T-helper 9 cell (primary cell): ENCODE measurements at places on chromosomes 11 and 22.

DNA sequence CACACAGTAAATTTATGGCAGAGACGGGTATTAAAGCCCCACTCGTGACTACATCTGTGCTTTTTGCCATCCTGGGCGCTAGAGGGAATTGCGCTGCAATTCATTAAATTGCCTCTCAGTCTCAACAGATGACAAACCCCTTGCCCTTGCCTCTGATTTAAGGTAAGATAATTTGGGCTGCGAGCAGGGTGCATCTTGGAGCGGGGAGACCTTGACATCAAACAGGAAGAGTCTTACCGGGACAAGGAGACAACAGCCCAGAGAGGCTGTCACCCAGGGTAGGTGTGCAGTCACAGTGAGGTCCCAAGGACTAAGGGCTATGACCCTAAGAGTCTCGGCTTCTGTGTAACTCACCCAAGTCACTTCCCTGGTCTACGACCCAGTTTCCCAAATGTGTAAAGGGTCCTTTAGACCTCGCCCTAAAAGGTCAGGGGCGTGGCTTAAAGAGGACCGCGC, 449 bp upstream of the TOM1 start:
- DNase-seq, result no peak

DNA sequence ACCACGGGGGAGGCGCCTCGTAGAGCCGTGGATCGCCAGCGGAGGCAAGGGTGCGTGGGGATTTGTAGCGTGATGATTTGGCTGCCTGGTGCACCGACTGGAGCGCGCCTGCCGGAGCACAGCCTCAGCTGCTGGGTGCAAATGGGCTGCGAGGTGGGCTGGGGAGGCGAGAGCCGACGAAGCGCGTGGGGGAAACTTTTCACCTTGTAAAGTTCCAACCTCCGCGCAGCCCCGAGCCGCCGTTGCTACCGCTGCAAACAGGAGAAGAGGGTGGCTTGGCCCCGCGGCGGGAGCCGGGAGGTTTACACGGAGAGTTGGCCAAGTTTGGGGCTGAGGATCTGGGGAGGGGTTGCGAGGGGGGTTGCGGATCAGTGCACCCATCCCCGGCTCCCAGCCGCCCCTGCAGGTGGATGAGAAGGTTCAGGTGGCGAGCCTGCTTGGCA, 528 bp downstream of the FAT3 start:
- DNase-seq, result no peak

DNA sequence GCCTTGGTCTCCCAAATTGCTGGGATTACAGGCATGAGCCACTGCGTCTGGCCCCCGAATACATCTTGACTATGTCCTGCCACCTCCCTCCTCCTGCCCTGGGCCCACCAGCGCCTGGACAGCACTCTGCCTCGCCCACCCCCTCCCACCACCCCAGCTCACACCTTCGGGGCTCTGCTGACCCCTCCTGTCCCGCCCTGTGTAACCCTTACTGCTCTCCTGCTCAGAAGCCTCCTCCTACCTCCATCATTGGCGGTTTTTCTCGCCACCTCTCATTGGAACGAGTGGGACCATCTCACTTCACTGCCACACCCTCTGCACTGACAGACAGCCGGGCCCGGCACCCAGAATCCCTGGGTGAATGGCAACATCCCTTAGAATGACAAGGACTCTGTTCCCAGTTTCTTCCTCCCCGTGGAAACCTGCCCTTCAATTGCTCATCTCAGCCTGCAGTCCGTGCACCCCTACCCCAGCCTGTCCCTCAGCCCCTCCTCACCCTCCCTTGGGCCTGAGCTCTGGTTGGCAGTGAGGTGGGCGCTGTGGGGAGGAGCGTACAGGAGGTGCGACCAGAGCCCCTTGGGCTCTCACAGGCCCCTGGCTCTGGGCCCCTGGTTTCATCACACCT, 32.2 kb downstream of the LRRC74B start:
- DNase-seq, result no peak

DNA sequence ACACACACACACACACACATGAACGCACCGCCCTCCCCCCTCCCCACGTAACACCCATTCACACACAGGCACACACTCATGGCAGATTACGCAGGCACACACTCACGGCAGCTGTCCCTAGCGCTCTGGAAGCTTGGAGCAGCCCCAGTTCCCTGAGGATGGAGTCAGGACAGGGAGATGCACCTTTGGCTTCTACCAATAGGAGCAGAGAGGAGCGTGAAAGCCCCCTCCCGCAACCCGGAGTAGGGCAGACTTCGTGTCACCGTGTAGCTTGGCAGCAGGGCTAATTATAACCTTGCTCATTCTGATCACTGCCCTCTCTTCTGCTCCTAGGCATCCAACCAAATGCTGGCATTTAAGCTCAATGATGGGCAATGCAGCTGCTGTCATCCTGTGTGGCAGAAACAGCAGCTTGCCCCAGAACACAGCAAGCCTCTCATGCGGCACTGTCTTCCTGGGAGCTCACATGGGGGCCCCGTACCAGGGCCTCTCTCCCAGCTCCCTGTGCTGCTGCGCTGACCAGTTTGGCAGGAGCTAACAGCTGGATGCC, 31.9 kb downstream of the ANKK1 start:
- DNase-seq, result no peak

GRCh38 chr11:134517621-134518293, 105.7 kb upstream of the B3GAT1 start:
- no peak for DNase-seq

GRCh38 chr11:63969461-63969860, 5.0 kb upstream of the COX8A start:
- no peak for DNase-seq

DNA sequence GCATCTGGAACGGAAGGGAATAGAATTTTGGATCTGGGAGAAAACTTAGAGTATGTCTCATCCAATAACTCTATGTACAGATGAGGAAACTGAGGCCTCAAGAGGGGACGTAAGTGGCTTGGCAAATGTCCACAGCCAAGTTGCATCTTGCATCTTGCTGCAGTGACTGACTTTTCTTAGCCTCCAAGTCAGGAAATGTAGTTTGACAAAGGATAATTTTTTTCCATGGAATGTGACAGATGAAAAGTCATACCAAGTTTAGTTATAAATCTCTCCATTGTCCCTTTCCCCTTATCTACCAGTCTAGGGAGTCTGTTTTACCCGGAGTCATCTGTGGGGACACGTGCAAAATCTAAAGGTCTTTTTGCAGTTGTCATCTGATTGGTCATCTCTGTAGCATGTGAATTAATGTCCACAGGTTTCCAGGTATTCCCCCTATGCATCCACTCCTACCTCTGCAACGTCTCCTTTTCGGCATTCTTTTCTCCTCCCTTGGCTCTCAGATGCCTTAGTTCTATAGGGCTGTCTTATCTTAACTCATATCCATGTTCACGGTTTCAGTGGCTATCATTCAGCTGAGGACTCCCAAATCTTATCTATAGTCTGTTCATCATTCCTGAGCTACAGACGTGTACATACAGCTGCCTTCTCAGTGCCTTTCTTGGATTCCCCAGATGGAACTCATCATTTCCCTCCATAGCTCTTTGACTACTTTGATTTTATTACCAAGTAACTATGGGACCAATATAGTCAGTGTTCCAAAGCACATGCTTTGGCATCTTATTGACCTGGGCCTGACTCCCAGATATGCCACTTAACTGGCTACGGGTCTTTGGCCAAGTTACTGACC, 139.5 kb upstream of the TIMP3 start:
- DNase-seq, result no peak

DNA sequence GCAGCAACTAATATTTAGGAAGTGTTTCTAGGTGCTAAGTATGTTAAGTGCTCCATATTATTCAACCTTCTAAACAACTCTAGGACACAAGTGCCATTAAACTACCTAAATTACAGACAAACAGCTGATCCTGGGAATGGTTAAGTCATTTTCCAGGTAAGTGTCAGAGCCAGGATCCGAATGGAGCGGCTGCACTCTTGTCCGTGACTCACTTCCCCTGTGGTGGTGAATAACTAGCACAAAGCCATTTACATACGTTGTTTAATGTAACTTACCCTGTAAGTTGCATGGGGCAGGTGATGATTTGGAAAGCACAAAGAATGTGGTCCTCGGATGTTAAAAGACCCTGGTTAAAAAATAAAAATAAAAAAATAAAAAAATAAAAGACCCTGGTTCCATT, 8.8 kb upstream of the PRG2 start:
- DNase-seq, result no peak

GRCh38 chr11:34898474-34898873, 17.7 kb downstream of the APIP start:
- no peak for DNase-seq

GRCh38 chr11:126585774-126586491, 230.4 kb downstream of the ST3GAL4 start:
- DNase-seq, result no peak

GRCh38 chr11:8309862-8310261, 46.2 kb upstream of the LMO1 start:
- DNase-seq, result no peak

DNA sequence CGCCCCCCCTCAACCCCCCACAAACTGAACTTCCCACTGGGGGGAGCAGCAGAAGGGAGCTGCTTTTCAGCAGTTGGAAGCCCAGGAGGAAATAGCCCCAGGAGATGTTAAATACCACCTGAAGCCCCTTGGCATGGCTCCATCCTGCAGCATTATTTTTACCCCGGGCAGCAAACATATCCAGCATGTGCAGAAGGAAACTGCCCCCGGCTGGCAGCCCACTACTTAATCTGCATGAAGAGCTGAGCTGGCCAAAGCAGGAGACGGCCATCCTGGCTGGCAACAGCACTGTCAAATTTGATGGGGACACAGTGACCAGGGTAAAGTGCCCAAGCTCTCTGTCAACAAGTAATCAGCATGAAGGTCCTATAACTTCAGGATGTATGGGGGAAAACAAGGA, 32.0 kb downstream of the BUD13 start:
- DNase-seq, result no peak

GRCh38 chr11:45024846-45025588, 74.3 kb upstream of the TP53I11 start:
- DNase-seq, result no peak

DNA sequence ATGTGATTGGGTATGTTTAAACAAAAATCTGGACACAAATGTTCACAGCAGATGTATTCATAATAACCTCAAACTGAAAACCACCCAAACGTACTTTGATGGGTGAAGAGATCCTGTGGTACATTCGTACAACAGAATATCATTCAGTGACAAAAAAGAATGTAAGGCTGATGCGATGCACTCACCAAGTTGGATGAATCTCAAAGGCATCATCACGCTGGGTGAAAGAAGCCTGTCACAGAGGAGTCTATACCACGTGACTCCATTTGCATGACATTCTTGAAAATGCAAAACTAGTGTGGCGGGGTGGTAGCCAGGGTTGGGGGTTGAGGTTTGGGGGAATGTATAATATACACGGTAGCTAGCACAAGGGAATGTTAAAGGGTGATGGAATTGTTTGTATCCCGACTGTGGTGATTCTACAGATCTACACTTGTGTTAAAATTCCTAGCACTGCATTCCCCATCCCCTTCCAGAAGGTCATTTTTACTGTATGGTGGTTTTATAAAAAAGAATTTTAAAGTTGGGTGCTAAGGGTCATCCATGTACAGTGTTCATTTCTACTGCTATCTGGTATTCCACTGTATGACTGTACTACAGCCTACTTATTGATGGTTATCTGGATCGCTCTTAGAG, 35.0 kb upstream of the SLC25A1 start:
- DNase-seq, result no peak

DNA sequence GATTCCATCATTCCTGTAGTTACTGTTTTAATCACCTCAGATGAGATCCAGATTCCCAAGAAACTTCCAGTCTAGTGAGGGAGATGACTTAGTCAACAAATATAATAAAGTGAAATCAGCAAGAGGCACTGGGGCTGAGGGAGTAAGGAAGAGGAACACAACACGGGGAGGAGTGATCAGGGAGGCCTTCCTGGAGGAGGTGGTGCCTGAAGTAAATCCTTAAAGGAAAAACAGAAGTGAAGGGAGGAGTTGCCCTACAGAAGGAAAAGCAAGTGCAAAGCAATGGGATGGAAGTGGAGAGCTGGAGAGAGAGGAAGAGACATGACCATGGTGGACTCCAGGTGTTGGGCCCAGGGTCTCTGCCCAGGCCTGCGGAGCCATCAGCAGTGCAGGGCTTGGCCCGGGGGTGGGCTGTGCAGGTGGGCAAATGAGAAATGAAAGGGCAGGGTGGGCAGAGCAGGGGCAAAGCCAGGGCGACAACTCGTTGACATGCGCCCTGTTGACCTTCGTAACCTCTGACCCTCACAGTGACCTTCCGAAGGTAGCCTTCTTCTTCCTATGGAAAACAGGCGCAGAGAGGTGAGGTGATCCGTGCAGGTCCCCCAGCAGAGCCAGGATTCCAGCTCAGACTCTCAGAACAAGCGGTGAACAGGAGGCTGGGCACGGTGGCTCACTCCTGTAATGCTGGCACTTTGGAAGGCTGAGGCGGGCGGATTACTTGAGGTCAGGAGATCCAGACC, 12.1 kb upstream of the PPARA start:
- no peak for DNase-seq

DNA sequence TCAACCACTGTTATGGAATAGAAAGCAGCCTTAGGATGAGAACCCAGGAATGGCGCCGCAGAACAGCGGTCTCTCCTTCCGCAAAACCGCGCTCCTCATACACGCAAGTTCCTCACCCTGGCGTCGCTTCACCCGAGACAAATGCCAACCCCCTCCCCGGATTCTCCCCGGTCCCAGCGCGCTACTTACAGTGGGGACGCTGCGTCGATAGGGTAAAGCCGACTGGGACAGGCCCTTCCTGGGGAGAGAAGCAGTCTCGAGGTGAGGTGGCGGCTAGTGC, 287 bp downstream of the RPS13 start:
- DNase-seq, result no peak

DNA sequence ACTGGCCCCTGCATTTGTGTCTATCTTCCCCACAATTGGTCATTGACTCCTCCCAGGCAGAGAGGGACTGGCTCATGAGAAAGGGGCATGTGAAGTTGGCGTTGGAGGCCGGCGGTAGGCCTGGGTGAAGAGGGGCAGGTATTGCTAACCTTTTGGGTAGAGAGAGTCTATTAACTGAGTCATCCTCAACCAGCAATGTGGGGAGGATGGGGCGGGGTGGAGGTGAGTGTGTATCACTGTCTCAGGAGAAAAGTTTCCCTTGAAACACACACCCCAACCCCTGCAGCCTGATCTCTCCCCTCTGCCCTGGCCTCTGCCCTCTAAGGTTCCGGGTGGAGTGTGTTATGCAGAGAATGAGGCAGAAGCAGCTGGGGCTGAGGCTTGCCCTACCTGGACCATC, 60.1 kb upstream of the PHF21B start:
- DNase-seq, result no peak

GRCh38 chr11:57566905-57567514, 462 bp downstream of the UBE2L6 start:
- DNase-seq, result peak; percentile 17

- DNase-seq, result no peak
Observed at GRCh38 chr11:115676206-115676605, 172.0 kb upstream of the CADM1 start.

GRCh38 chr22:37154925-37155712, 5.4 kb upstream of the IL2RB start:
- no peak for DNase-seq

DNA sequence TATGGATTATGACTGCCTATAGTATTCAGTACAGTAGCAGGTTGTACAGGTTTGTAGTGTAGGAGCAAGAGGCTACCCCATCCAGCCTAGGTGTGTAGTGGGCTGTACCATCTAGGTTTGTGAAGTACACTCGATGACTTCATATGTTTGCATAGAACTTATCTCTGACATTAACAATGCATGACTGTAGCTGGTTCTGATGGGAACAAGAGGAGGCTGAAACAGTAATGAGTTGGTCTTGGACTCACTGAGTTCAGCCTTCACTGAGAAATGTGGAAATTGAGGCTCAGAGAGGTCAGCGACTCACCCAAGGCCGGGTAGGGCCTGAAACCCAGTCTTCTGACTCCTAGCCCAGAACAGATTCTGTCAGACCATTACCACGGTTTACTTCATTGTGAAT, 13.0 kb downstream of the MYO7A start:
- no peak for DNase-seq
